ENCODE measurements at places on chromosomes 13 and 19. TPM values are rescaled to one million over a fixed set of nuclear protein-coding genes. Genes with fewer than 3 reads are reported as not detected.
A peak's percentile ranks its signal among the peaks of the same experiment; 100 is the strongest.

DNA sequence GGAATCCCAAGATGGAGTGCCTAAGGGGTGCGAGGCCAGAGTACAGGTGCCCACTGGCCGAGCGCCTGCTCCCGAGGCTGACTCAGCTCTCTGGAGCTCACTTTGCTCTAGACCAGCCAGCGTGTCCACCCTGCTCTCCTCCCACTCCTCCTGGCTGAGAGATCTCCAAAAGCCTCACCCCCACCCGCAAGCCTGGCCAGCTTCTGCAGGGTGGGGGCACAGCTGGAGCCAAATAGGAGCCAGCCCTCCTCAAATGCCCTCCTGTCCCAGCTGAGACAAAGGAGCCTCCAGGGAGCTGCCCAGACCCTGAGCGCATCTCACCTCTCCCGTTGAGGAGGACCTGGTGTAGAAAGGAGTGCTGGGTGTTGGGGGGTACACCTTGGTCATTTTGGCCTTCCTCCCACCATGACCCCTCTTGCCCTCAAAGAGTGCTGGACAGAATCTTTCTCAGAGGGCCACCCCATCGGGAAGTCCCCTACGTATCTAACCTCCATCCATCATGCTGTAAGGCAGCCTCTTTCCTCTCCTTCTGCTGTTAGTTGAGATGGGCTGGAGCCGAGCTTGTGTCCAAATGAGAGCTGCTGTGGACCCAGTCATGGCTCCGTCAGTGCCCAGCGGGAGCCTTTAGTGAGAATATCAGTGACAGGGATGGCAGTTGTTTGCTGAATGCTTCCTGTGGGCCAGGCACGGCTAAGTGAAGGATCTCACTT, 123.9 kb upstream of the VSTM2B start:
- no peak for DNase-seq

DNA sequence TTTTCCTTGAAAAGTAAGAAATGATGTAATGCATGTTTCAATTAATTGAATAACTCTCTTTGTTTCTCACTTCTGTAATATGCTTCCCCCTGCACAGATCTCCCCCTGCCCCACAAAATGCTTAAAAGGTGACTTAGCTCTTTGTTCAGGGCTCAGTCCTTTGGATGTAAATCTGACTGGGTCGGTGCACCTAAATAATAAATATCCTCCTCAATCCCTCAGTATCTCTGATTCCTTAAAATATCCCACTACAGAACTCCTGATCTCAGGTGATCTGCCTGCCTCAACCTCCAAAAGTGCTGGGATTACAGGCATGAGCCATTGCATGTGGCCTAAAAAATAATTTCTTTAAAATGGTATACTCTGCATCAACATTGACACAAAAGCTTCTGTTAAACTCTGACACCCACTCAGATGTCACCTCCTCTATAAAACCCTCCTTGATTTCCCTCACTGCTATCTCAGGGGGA, 107.0 kb downstream of the ZNF429 start:
- no peak for DNase-seq

- no peak for DNase-seq
Measured at GRCh38 chr19:49549045-49549444, 21.2 kb downstream of the RCN3 start.

GRCh38 chr19:33718651-33719254, 77.9 kb upstream of the KCTD15 start:
- DNase-seq = no peak

GRCh38 chr19:45999653-46000121, 4.4 kb downstream of the CCDC61 start:
- peak; percentile 47 for DNase-seq

DNA sequence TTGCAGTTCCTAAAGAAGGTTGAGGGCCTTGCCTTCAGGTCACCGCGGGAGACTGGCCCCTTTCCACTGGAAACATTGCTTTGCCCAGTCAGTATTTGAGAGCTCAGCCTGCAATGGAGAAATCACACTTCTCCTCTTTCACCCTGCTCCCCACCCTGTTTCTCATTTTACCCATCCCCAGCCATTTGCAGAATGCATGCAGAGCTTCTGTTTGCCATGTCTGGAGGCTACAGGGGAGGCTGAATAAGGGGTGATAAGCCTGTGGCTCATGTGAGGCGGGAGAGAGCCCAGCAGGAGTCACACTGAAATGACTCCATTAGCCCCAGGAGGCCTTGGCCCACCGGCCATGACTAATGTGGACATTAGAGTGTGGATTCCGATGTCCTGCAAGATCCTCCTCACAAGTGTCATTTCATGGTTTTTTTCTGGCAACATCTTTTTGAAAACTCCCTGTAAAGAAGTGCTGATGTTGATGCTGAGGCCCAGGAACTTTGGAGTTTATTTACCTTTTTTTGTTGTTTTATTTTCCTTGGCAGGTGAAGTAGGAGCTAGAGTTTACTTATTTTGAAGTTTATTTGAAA, 6.3 kb downstream of the SPINT2 start:
- DNase-seq = no peak

- peak; percentile 81 for DNase-seq
Measured at GRCh38 chr19:32748497-32748896, 28.9 kb downstream of the TDRD12 start.

DNA sequence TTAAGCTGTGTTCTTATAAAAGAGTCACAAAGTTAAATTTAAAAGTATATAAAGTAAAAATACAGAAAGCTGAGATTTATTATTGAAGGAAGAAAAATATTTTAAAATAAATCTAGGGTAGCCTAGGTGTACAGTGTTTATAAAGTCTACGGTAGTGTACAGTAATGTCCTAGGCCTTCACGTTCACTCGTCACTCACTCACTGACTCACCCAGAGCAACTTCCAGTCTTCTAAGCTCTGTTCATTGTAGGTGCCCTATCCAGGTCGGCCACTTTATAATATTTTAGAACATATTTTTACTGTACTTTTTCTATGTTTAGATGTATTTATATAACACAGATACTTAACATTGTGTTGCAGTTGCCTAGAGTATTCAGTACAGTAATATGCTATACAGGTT, 47.4 kb downstream of the NDFIP2 start:
- peak; percentile 20 for DNase-seq

DNA sequence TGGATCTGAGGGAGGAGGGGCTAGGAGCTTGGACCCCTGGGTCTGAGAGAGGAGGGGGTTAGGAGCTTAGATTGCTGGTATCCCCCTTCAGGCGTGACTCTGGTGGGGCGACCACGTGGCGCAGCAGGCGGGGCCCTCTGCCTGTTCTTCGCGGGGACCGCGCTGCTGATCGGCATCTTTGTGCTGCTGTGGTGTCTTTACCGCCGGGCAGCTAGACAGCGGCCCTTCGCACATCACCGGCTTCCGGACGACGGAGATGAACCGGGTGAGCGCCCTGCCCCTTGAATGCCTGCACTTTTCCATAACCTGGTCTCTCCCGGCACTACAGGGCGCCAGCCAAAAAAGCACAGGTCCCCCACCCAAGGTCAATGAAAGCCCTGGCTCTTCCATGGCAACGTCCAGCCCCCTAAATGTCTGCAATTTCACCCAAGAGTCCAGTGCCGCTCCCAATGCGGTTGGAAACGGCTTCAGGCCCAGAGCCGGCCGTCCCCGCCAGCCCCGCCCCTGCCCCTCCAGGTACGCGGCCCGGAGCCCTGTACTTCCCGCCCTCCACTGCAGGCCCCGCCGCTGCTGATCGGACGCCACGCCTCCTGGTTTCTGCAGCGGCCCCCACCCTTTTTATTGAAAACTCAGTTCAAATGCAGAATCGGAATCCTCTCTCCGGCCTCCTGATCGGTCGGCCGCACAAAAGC, 2.8 kb downstream of the GFY start:
- DNase-seq = peak; percentile 78

GRCh38 chr19:46426035-46426505, 2.7 kb downstream of the PNMA8C start:
- no peak for DNase-seq

GRCh38 chr19:45472563-45473366, 5.0 kb downstream of the FOSB start:
- no peak for DNase-seq

DNA sequence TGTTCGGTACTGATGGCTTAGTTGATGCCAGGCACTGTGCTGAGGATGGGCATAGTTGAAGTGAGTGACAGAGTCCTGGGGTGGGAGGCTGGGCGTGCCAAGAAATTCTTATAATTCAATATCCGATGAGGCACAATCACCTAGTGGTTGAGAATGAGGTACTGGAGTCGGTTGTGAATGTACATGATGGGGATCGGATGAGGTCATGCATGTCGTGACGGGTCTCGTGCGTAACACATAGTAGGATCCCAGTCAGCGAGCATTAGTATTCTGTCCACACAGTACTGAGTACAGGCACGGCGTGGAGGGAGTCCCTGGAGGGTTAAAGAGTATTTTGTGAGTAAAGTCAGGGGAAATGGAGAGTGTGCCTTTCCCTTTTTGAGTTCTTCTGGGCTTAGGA, 2.8 kb downstream of the SAFB start:
- no peak for DNase-seq

DNA sequence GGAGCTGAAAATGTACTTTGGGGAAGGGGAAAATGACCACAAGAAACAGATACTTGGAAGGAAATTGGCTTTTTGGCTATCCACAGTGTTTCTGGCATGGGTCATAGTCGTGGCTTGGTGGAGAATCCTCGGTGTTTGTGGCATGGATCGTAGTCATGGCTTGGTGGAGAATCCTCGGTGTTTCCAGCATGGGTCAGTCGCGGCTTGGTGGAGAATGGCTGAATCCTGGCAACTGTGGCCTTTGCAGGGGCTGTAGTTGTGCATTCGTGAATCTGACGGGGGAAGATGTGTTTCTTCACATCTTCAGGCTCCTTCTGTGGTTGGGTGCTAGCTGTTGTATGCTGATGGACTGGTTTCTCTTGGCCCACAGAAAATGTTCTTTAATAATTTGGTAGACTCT, 61.7 kb upstream of the MCF2L start:
- DNase-seq = no peak

GRCh38 chr13:110635405-110636002, 20.2 kb downstream of the NAXD start:
- no peak for DNase-seq

DNA sequence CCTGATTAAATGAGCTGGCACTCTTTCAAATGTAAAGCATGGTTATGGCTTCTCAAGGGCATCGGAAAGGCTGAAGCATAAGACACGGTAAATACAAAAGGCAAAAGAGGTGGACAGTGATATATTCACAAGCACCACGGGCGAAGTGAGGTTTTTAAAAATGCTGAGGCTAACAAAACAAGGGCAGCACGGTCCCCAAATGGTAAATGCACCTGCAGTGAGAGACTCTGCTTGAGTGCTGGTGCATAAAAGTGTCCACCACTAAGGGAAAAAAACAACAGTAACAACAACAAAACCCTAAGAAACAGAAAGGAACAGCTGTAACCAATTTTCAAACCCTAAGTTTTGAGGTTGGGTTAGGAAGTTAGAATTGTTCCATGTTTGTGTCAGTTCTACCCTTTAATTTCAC, 234.9 kb downstream of the PCDH9 start:
- no peak for DNase-seq

DNA sequence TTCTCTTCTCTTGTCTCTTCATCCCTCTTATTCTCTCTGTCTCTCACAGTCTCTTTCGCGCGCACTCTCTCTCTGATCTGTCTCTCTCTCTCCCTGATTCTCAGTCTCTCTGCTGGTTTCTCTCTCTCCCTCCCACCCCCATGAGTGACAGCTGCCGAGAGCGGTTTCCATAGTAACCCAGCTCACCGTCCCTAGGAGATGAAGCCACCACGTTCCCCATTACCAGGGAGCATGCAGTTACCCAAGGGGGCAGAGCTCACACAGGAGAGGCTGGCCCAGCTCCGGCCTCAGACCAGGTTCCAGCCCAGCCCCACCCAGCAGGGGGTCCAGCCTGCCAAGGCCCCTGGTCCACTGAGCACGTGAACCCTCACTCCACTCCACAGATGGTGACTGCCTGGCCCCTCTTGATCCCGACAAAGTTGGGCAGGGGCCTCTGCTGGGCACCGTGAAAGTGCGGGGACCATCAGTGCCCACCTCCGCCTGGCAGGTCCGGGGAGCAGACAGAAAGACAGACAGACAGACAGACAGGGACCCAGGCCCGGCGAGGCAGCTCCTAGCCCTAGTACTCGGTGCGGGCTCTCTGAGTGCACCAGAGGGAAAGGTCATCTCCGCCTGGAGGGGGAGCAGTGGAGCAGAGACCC, 50.6 kb downstream of the CELF5 start:
- peak; percentile 80 for DNase-seq

DNA sequence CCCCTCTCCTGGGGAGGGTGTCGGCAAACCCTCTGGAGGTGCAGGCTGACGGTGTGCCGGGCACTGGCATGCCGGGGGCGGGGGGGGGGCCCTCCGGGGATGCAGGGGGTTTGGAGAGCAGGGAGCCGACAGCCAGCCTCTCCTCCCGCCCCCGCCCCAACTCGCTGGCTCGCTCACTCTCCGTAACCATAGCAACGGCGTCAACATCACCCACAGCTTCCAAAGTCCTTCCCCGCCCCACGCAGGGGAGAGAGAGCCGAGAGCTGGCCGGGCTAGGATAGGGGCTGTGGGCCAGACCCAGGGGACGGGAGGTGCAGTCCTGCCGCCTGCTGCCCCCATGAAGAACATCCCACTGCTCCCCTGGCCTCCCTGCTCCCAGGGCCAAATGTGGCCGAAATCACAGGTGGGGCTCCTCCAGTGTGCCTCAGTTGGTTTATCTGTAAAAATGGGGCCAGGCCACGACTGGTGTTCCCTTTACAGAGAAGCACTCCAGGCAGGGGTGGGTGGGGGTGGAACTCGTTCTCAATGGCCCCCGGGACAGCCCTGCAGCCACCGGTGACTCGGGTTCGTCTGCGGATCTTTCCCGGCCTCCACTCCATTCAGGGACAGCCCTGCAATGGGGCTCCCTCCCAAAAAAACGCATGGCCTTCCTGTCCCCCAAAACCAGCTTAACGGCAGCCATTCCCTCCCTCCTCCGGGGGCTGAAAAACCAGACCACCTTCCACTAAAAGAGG, 3.2 kb downstream of the KLF16 start:
- DNase-seq = peak; percentile 81

DNA sequence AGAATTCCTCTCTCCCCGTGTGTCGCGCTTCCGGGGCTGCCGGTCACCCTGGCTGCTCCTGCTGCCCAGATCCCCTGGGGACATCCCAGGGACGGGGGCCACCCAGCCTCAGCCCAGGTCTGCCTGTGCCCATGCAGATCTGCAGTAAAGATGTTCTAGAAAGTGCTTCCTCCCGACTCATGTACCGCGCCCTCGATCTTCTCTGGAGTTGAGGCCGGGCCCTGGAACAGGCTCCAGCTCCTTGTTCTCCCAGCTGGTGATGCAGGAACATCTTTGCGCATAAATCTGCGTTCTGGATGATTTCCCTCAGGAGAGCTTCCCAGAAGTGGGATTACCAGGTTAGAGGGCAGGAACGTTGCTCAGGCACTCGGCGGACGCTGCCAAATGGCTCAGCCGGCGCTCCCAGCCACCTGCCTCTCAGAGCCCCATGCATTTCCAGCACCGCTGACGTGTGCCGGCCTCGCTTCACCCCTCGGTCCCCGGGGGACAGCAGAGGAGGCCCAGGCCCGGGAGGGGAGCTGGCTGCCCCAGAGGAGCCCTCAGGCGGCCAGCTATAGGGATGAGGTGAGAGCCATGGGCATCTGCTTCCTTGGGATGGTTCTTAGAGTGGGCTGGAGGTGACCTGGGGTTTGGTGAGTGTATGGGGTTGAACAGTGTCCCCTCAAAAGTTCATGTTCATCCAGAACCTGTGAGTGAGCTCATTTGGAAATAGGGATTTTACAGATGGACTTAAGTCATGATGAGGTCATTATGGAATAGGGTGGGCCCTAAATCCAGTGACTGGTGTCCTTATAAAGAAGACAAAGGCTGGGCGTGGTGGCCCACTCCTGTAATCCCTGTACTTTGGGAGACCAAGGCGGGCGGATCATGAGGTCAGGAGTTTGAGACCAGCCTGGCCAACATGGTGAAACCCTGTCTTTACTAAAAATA, 42.6 kb downstream of the CRTC1 start:
- DNase-seq = no peak

GGACT gene
- 12.4 TPM for total RNA-seq

ZNF112 gene
- not detected for total RNA-seq

ELSPBP1 gene
- total RNA-seq = not detected

APOC4 gene
- total RNA-seq = not detected

ZNF682 gene
- total RNA-seq = 20.6 TPM

Data from Karpas-422 (cell line).